ENCODE measurements at places on chromosomes 11 and 22. TPM values are rescaled to one million over a fixed set of nuclear protein-coding genes. Genes with fewer than 3 reads are reported as not detected.
A peak's percentile ranks its signal among the peaks of the same experiment; 100 is the strongest.

- no peaks in the 10 kb centered on the region for H3K36me3 ChIP-seq
- no peaks in the 10 kb centered on the region for H3K4me1 ChIP-seq
- no peak overlapping the region for H3K27ac ChIP-seq
- H3K4me3 ChIP-seq, result no peak overlapping the region
- DNase-seq, result peak; percentile 58
- H3K27me3 ChIP-seq, result no peaks in the 10 kb centered on the region
Observed at GRCh38 chr11:26753723-26754504, 32.1 kb upstream of the SLC5A12 start.

- H3K27me3 ChIP-seq, result no peaks in the 10 kb centered on the region
- H3K27ac ChIP-seq, result no peak overlapping the region
- DNase-seq, result no peak
- H3K4me1 ChIP-seq, result peaks cover 37% of the 10 kb centered on the region
- H3K4me3 ChIP-seq, result no peak overlapping the region
Observed at GRCh38 chr11:61610905-61611304, 30.0 kb upstream of the SYT7 start.

DNA sequence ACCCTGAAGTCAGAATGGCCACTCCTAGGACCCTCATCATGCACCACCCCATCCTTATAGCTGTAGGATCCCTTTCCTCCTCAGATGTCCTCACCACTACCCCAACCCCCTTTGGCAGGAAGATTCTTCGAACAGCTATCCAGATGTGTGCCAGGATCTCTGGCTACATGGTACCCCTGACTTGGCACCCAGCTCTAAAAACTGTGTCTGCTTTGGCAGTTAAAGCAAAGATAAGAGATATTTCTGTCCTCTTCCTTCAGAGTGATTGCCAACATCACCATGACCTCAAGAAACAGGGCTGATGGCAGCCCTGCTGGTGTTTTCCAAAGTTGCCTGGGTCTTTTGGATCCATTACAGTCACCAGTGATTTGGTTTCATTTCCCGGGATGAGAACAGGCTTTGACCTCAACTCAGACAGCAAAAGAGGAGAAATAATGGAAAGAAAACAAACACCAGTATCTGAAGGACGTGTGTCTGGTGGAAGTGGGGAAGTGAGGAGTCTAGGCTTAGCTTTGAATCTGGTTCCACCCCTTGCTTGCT is 4.3 kb upstream of the NRIP3 start:
- H3K27me3 ChIP-seq, result no peaks in the 10 kb centered on the region
- H3K4me1 ChIP-seq, result peaks cover 5% of the 10 kb centered on the region
- no peak overlapping the region for H3K4me3 ChIP-seq
- no peak overlapping the region for H3K27ac ChIP-seq

DNA sequence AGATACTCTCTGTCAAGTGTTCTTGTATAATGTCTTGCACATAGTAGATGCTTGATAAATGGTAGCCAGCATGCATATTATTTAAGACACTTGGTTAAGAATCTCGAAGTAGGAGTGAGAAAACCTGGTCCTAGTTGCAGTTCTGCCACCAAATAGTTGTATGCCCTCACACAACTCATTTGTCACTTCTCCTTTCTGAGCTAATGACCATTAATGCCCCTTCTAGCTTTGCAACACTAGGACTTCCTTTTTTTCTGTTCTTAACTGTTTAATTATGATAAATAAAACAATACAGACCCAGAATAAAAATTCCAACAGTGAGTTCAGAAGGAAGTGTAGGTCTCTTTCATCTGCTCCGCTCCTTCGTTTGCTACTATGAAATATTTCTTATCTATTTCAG is 453.6 kb downstream of the TMEM135 start:
- H3K36me3 ChIP-seq, result no peaks in the 10 kb centered on the region
- H3K27me3 ChIP-seq, result no peaks in the 10 kb centered on the region
- no peak for DNase-seq
- no peak overlapping the region for H3K27ac ChIP-seq
- no peak overlapping the region for H3K4me3 ChIP-seq

The SPI1 gene
- not detected for total RNA-seq

The OR1S2 gene
- not detected for total RNA-seq

The IFITM10 gene
- total RNA-seq, result 2.7 TPM

The A4GALT gene
- total RNA-seq, result 16.2 TPM

Data from Caco-2 (cell line).